ENCODE measurements at places on chromosomes 16 and 17.
A peak's percentile ranks its signal among the peaks of the same experiment; 100 is the strongest.

DNA sequence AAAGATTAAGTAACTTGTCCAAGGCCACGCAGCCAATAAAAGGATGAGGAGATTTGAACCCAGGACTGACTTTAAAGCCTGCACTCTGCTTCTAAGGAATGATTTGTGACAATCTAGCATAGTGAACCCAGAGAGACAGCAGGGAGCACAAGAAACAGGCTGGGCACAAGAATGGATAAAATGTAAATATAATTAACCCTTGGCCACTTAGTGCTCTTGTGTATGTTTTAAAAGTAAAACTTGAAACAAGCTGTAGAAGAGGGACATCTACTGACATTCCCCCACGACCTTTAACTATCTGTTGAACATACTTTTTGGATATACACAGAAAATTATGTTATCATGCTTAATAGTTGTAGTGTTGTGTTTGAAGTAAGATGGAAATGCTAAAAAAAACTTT, 141.9 kb upstream of the PMFBP1 start:
- no peak for DNase-seq

GRCh38 chr17:58382872-58383242, 30.9 kb upstream of the SUPT4H1 start:
- DNase-seq: no peak

DNA sequence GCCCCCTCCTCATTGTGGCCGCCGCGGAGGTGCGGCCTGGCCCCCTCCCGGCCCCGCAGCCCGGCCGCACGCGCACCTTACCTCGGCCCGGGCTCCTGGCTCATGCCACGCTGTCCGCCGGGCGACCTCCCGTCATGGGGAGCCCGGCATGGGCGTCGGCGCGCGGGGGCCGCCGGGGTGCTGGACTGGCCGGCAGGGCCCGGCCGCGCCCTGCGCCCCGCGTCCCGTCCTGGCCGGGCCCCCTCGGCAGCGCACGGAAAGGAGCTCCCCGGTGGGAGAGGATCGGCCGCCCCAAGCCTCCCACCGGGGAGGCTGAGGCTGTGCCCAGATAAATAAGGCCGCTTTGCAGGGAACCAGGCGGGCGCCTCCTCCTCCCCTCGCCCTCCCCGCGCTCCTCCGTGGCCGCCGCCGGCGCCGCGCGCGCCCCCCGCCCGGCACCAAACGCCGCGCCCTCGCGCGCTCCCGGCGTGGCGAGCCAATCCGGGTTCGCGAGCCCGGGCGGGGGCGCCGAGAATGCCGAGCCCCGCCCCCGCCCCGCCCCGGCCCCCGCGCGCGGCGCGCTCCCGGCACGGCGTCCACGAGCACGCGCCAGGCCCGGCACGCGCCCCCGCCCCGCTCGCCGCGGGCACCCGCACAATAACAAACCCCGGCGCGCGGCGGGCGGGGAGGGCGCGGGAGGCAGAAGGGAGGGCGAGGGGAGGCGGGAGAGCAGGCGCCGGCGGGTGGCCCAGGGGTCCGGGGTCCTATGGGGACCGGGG, at the start of gene FBXL16:
FBXL16 (minus strand) TSS at position 371 of the 758 bp plus-strand sequence. CDS start 8,396 bp downstream, outside the sequence.
- DNase-seq: no peak

GRCh38 chr17:29603109-29603674, 10.3 kb downstream of the ANKRD13B start:
- no peak for DNase-seq

- peak; percentile 40 for DNase-seq
These were observed 13.7 kb downstream of the SYCE1L start for GRCh38 chr16:77212741-77213541.

- peak; percentile 57 for DNase-seq
These were observed 11.4 kb upstream of the MRPS23 start for GRCh38 chr17:57861000-57861789.

DNA sequence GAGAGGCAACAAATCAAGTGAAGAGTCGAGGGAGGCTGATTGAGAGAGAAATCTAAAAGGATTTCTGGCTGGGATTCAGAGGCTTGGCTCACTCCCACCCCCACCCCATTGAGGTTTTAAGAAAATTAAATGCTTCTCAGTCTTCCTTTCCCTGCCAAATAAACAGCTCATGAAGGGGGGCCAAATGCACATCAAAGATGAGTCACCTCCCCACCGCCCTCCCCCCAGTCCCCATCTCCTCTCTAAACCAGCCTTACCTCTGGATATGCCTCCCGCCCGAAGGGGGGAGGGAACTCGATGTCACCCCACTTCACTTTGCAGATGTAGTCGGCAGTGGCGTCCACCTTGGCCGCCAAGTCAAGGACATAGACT, 11.6 kb downstream of the ACLY start:
- peak; percentile 68 for DNase-seq

- no peak for DNase-seq
These were observed 1093.3 kb upstream of the CDH8 start for GRCh38 chr16:63129411-63130125.

- no peak for DNase-seq
These were observed 20.0 kb downstream of the CHAD start for GRCh38 chr17:50448643-50449042.

GRCh38 chr16:62130101-62130500, 93.9 kb upstream of the CDH8 start:
- DNase-seq: no peak

DNA sequence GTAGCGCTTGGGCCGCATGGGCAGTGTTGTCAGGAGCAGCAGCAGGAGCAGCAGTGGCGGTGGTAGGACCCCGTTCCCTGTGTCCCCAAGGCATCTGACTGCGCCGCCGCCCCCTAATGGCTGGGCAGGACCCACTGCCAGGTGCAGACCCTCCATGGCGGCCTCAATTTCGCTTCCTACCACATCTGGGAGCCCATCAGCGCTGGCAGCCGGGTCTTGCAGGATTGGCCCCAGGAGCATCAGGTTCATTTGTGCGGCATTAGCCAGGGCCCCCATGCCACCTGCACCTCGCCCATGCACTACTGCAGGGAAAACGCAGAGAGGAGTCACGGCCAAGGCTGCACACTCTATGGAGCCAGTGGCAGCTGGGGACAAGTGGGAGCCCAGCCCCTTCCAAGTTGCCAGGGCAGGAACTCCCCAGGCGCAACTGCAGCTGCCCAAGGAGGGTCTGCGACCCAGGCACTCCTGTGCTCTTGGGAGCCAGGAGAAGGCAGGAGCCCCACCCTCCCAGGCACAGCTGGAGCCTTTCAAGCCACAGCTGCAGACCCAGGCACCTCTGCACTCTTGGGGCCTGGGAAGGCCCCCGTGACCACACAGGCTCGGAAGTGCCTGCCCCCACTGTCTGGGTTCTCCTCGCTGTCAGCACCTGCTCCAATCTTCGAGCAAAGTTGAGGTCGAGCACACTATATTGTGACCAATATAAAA, 594.2 kb downstream of the KCNJ18 start:
- DNase-seq: no peak

DNA sequence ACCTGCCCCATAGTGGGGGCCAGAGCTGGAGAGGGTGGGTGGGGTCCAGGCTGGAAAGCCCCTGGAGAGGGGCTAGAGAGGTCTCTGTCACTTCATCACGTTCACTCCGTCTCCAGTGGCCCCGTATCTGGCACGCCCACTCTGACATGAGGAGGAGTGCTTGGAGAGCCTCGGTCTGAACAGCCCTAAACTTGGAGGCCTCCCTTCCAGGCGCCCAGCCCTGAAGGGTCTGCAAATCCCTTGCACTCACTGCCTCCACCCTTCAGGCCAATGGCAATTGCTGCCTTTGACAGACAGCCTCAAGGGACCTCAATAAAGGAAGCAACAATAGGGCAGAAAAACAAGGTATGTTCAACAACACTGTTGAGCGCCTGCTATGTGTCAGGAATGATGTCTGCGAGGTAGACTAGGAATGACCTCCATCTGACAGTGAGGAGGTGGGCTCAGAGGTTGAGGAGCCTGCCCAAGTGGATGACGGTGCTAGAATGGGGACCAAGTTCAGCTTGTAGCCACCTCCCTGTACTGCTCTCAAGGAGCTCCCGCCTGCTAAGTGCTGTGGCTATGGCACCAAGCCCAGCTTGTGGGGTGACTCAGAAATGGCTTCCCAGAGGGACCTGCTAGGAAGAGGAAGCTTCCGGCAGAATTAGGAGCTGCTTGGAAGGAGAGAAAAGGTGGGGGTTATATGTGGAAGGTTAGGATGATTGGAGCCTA, 2.9 kb upstream of the EPX start:
- DNase-seq: no peak

- no peak for DNase-seq
These were observed 90.3 kb upstream of the BCAR1 start for GRCh38 chr16:75341564-75342307.

DNA sequence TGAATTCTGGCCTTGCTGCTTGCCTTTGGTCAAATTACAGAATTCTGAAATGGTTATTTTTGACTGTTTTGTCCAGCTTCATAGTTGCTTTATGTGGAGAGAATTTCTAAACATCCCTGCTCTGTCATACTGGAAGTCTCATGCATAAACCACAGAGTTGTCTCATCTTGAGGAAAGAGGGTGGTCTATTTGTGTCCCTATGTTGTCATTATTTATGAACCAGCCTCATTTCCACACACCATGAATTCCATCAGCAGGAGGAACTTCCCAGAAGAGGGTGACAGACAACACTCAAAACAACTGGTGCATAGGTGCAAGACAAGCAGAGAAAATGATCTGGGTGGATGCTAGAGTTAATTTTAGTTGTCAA, 525.8 kb upstream of the GOT2 start:
- no peak for DNase-seq

GRCh38 chr17:37060928-37061327, 112.2 kb downstream of the AATF start:
- no peak for DNase-seq

GRCh38 chr17:19013806-19014627, 9.5 kb upstream of the FAM83G start:
- DNase-seq: no peak

GRCh38 chr16:46973207-46973995, at the start of gene DNAJA2:
Gene DNAJA2, minus strand, starts transcription at chr16:46973674. Its CDS starts 102 bp downstream, at chr16:46973572.
- DNase-seq: peak; percentile 76

GRCh38 chr17:34826332-34826731, 134.9 kb downstream of the CCT6B start:
- DNase-seq: no peak

DNA sequence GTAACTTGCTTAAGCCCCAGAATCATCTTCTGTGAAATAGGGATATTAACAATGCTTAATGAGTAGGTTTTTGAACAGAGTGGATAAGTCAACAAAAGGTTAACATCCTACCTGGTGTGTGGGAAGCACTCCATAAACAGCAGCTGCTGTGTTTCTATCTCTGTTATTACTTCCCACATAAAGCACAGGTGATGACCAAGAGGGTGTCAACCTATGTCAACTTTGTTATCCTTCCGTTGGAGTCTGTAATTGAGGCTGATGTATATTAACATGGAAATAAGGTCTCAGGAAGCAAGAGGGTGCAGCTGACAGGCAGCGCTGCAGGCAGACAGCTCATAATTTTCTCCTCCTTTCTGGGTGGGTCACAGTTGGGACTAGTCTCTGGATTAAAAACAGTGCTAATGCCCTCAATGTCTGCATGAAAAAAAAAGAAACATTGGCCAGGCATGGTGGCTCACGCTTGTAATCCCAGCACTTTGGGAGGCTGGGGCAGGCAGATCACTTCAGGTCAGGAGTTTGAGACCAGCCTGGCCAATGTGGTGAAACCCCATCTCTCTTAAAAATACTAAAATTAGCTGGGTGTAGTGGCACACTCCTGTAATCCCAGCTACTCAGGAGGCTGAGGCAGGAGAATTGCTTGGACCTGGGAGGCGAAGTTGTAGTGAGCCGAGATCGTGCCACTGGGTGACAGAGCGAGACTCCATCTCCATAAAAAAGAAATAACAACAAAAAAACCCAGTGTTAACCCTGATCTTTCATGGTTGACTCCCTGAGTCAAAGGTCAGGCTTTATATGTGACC, 269.6 kb downstream of the SNX29 start:
- no peak for DNase-seq

GRCh38 chr16:10787304-10787703, 31.3 kb downstream of the TVP23A start:
- DNase-seq: no peak

GRCh38 chr17:41065829-41066624, at the start of gene KRTAP2-4:
Gene KRTAP2-4, minus strand, starts transcription at chr17:41065879. Its CDS starts 34 bp downstream, at chr17:41065845.
- peak; percentile 91 for DNase-seq

- DNase-seq: no peak
These were observed 23.6 kb downstream of the C16orf87 start for GRCh38 chr16:46807336-46807735.

DNA sequence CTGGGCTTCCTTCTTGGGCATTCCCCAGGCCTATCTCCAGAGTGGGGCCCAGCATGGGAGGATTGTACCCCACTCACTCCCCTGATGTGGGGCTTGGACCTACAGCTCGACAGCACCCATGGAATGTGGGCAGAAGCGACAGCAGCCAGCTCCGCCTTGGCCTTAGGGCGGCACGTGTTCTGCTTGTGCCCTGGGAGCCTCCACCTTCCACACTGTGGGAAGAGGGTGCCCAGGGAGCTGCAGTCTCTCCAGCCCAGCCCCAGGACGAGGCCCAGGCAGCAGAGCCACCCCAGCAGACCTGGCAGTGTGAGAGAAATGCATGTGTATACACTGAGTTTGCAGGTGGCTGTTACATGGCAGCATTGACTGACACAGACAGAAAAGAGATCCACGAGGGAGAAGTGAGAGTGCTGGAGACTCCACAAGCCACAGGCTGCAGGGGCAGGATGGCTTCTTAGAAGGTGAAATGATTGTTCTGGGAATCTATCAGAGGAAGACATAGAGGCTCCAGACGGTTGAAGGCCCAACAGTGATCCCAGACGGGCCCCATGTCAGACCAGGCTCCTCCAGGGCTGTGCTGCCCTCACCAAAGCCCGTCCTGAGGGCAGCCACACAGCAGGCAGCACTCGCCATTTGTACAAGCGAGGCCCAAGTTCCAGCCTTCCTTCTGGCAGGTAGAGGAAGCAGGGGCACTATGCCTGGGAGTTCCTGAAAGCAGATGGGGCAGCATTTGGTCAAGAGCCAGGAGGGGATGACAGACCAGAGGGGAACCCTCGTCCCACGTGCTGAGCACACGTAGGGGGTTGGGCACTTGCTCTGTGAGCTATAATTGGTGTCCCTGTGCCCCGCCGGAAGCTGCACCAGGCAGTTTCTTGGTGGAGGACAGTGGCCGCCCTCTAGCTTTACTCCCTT, 2.8 kb upstream of the DNASE1 start:
- no peak for DNase-seq

- DNase-seq: peak; percentile 70
These were observed 12.9 kb downstream of the ZNRF1 start for GRCh38 chr16:75011634-75012307.

- DNase-seq: no peak
These were observed 30.5 kb downstream of the TMEM238L start for GRCh38 chr17:10773391-10773790.

GRCh38 chr16:31916056-31916488, 42.5 kb downstream of the ZNF267 start:
- DNase-seq: no peak

GRCh38 chr16:55225972-55226542, 97.9 kb upstream of the IRX6 start:
- no peak for DNase-seq

- DNase-seq: peak; percentile 75
These were observed 18.7 kb upstream of the RFFL start for GRCh38 chr17:35082073-35082657.
